ENCODE measurements at places on chromosomes 1 and 21. TPM values are rescaled to one million over a fixed set of nuclear protein-coding genes. Genes with fewer than 3 reads are reported as not detected.

- no peak for DNase-seq
- 0 out of 2 replicates have a peak, but pooled peaks cover 3% of the 10 kb centered on the region for H3K36me3 ChIP-seq
- no peak overlapping the region for H3K4me3 ChIP-seq
- no peaks in the 10 kb centered on the region for H3K4me1 ChIP-seq
These were observed 124.0 kb downstream of the TRIM33 start for GRCh38 chr1:114387010-114387360.

DNA sequence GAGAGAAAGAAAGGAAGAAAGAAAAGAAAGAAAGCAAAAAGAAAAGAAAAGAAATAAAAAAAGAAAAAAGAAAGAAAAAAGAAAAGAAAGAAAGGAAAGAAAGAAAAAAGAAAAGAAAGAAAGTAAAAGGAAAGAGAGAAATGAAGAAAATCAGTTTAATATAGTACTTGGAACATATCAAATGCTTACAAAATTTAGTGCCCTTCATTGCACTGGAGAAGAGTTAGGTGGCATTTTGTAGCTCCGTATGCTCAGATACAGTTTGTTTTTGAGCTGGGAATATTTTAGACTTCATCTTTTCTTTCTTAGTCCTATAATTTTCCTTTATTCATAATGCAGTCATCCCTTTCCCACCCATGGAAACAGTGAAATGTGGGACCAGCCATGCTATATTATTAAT, 56.2 kb upstream of the APP start:
- no peaks in the 10 kb centered on the region for H3K27me3 ChIP-seq
- H3K4me3 ChIP-seq, result no peak overlapping the region
- no peak overlapping the region for H3K27ac ChIP-seq
- no peak for DNase-seq

- no peak overlapping the region for H3K4me3 ChIP-seq
- H3K27ac ChIP-seq, result no peak overlapping the region
- H3K36me3 ChIP-seq, result no peaks in the 10 kb centered on the region
- no peaks in the 10 kb centered on the region for H3K27me3 ChIP-seq
- H3K4me1 ChIP-seq, result peaks cover 8% of the 10 kb centered on the region
These were observed 146.6 kb downstream of the SPATA46 start for GRCh38 chr1:162230096-162230495.

DNA sequence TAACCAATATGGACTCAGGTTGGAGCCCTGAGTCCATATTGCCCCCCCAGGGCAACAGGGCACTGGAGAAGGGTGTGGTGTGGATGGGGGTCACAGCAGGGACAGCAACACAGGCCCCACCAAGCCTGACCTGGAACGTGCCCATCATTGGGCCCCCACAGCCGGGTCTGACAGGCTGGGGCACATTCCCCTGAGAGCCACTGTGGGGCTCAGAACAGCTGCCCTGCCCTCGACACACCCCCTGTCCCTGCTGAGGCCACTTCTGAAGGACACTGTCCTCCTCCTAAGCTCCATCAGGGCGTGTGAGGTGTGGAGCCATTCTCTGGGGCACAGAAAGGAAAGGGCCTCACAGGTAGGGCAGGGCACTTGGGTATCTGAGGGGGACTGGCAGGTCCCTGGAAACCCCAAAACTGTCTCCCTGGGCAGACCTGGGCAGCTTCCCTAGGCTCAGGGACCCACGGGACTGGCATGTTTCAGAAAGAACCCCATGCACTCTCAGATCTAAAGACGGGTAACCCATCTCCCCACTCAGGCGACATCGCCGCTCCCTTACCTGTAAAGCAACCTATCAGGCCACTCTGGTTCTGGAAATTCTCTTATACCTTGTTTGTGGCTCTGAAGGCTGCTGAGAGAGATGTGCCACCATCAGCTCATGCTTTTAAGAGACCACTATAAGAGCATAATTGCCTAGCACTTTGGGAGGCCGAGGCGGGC, 95.5 kb downstream of the DMRTB1 start:
- no peak for DNase-seq
- no peak overlapping the region for H3K27ac ChIP-seq
- no peaks in the 10 kb centered on the region for H3K4me1 ChIP-seq
- no peaks in the 10 kb centered on the region for H3K36me3 ChIP-seq
- no peaks in the 10 kb centered on the region for H3K27me3 ChIP-seq

DNA sequence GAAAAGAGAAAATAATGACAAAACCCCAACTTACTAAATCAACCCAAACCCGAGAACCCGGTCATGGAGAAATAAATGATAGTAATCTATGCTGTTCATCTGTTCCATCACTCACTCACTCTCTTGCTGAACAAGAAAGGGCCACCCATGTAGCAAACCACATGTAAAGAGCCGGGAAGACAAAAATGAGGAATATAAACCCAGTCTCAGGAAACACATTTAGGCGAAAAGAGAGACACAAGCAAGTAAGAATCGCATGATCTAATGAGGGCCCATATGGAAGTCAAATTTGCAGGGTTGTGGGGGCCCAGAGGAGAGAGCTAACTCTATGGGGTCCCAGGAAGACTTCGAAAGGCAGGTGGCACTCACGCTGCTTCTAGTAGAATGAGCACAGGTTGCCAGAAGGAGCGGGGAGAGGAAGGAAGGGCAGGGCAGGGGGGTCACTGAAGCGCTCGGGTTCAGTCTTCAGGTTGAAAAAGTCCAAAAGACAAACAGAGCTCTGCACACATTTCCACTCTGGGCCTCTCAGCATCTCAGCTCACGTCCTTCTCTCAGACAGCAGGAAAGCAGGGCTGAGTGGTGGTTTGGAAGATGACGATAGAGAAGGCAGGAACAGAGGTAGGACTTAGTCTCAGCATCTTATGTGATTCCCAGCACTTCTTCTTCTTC, 142.9 kb upstream of the KRTAP19-8 start:
- no peaks in the 10 kb centered on the region for H3K36me3 ChIP-seq
- no peaks in the 10 kb centered on the region for H3K27me3 ChIP-seq
- no peak for DNase-seq
- H3K4me1 ChIP-seq, result no peaks in the 10 kb centered on the region

- no peak for DNase-seq
- H3K4me3 ChIP-seq, result no peak overlapping the region
- H3K36me3 ChIP-seq, result no peaks in the 10 kb centered on the region
- H3K27me3 ChIP-seq, result no peaks in the 10 kb centered on the region
These were observed 39.1 kb downstream of the UROD start for GRCh38 chr1:45051005-45051772.

The MPL gene
- total RNA-seq, result not detected

The S100A16 gene
- total RNA-seq, result not detected

The FHL3 gene
- total RNA-seq, result 13.9 TPM

The LRRC71 gene
- not detected for total RNA-seq

The PPOX gene
- total RNA-seq, result 20.0 TPM

The PROK1 gene
- not detected for total RNA-seq

Measured in GM12878 (cell line).